ENCODE measurements at places on chromosomes 16 and 17. TPM values are rescaled to one million over a fixed set of nuclear protein-coding genes. Genes with fewer than 3 reads are reported as not detected.

DNA sequence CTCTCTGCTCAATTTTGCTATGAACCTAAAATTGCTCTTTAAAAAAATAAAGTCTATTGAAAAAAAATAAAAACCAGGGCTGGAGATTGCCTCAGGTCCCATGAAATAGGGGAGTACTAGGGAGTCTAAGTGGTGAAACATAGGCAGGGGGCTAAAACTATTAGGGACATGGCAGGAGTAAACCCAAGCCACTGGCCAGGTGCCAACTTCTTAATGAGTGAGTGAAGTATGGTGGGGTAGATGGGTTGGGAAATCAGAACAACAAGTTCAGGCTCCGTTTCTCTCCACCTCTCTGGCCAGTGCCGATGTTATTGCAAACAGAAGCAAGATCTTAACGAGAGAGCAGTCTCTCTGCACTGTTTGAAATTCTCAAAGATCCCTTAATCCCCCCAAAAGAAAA lies 322.4 kb upstream of the CDH5 start:
- no peak for DNase-seq

GRCh38 chr16:78571898-78572358 lies 472.5 kb downstream of the WWOX start:
- DNase-seq = no peak

- DNase-seq = no peak
These were observed 153.7 kb downstream of the CYB561 start for GRCh38 chr17:63292421-63292820.

Gene JPH3
- not detected for total RNA-seq

Gene OGFOD1
- 63.5 TPM for total RNA-seq
